ENCODE measurements at places on chromosomes 12 and 14.

- no peak for DNase-seq
Observed at GRCh38 chr12:101299346-101299745, 19.4 kb downstream of the UTP20 start.

GRCh38 chr12:106126441-106127337 is 12.1 kb downstream of the NUAK1 start:
- DNase-seq = no peak

GRCh38 chr14:51185754-51186153 is 54.3 kb upstream of the TMX1 start:
- DNase-seq = no peak

DNA sequence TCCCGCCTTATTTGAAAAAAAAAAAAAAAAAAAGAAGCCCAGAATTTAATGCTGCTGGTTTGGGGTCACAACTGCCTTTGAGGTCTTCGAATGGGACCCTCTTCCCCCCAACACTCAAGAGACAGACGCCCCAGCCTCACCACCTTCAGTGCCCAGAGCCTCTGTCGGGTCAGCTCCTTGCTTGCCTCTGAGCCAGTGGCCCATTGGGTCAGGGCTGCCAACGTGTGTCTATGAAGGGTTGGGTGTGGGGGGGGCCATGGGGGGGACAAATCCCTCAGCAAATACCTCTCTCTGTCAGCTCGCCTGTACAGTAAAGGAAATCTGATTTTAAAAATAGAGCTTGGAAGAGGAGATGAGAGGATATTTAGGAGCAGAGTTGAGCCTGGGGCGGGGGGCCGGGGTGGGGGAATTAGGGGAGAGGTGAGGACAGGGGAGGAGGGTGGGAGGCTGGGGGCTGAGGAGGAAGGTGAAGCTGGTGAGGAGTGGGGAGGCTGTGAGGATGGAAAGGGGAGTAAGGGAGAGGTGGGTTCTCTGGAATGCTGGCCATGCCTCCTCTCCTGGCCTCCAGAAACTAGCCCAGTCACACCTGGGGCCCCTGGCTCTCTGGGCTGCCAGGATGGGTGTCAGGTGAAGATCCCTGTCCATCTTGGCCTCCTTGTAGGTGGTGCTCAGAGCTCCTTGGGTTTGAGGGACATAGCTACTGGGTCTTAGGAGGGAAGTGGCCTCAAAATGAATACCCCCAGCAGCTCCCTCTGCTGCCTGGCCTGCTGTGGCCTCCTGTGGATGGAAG is 13.3 kb downstream of the RTL1 start:
- DNase-seq = no peak

GRCh38 chr14:36671149-36671548 is 9.5 kb downstream of the PAX9 start:
- no peak for DNase-seq

- no peak for DNase-seq
Observed at GRCh38 chr12:89528434-89528833, 2.6 kb upstream of the POC1B start.

DNA sequence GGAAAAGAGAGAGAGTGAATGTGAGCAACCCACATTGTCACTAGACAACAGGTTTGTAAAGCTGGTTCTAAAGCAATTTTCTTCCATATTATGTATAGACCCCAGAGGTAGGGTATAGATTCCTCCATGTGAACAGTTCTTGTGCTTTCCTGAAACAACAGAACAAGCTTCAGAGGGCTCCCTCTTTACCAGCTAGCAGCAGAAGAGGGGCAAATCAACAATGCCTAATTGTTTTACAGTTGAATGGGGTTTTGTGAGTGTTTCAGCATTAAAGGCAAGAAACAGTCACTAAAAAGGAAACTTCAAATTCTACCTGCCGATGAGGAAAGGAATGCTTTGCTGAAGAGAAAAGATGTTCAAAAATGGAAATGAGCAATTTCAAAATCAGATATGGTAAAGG is 341.2 kb upstream of the KITLG start:
- DNase-seq = no peak

DNA sequence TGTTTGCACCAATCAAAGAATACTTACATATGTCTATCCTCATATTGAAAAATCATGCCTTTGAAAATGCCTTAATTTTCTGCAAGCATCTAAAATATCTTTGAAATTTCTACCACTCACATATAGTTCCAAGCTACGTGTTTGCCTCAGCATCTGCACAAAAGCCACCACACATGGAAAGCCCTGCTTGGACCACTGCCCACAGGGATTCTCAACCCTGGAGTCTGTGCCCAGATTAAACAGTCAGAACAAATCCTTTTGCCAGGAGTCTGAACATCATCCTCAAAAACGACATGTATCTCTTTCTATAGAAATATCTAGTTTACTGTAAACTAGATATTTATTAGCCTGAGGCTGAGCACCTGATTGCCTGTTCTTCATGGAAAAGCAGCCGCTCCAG is 32.6 kb downstream of the ARMH4 start:
- DNase-seq = no peak

- DNase-seq = no peak
Observed at GRCh38 chr12:105580821-105581352, 250.4 kb downstream of the C12orf75 start.

DNA sequence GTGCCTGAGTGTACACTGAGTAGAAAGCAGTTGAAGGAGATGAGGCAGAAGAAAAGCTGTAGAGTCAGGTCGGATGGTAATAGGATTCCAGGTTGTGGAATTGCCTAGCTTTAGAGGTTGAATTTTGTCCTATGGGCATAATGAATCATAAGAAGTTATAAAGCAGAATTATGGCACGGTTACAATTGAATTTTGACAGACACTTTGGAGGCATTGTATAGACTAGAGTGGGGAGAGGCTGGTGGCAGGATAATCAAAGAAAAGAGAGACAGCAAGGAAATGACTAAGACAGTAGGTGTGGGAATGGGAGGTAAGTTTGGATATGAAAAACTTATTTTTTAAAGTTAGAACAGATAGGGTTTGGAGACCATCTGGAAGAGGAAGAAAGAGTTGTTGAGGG is 102.6 kb downstream of the NTN4 start:
- no peak for DNase-seq

GRCh38 chr14:92471919-92472318 is 41.7 kb upstream of the RIN3 start:
- no peak for DNase-seq

GRCh38 chr12:119621878-119622277 is 28.3 kb downstream of the TMEM233 start:
- DNase-seq = no peak

DNA sequence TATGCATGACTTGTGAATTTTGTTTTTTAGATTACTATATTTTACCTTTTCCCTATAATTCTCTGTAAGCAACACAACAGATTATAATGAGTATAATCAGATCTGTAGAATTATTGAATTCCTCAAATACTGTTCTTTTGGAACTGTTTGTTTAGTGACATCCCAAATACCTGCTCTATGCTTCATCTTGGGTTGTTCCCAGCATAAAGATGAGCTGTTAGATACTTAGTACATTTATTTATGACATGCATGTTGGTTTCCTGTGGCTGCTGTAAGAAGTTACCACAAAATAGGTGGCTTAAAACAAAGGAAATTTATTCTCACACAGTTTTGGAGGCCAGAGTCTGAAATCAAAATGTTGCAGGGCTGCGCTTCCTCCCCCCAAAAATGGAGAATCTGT is 78.4 kb downstream of the PTPRR start:
- no peak for DNase-seq

- no peak for DNase-seq
Observed at GRCh38 chr14:65981192-65981843, 504.9 kb upstream of the CCDC196 start.

- DNase-seq = peak; percentile 57
Observed at GRCh38 chr14:24171422-24172260, at the start of gene REC8. TSS of gene REC8 (plus strand) at chr14:24172080. CDS start at chr14:24172553, 473 bp downstream.

GRCh38 chr14:26128931-26129671 is 468.7 kb downstream of the NOVA1 start:
- DNase-seq = no peak

DNA sequence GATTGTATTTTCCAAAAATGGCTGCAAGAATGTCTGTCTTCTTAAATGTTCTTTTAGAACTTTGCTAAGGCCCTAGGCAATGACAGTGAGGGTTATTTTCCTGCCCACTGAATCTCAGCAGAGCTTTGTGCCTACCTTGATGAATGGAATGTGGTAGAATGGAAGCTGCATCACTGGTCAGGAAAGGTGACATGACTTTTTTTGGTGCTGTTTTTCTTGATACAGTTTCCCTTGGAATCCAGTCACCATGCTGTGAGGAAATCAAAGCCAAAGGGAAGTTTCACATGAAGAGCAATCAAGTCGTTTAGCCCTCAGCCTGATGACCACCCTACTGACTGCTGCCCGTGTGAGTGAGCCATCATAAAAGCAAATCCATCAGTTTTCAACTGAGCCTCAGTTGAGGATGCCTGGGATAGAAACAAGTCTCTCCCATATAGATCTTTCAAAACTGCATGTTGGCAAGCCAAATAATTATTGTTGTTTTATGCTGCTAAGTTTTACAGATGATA is 886.0 kb upstream of the FBXO33 start:
- no peak for DNase-seq
